AG08396 (cell line): ENCODE measurements at places on chromosomes 1 and 21.
A peak's percentile ranks its signal among the peaks of the same experiment; 100 is the strongest.

GRCh38 chr1:1164361-1164700, 9.3 kb upstream of the TTLL10 start:
- DNase-seq: no peak

GRCh38 chr1:38431535-38432376, 385.2 kb upstream of the POU3F1 start:
- DNase-seq: no peak

GRCh38 chr21:17585875-17586450, 26.7 kb downstream of the BTG3 start:
- DNase-seq: peak; percentile 17

DNA sequence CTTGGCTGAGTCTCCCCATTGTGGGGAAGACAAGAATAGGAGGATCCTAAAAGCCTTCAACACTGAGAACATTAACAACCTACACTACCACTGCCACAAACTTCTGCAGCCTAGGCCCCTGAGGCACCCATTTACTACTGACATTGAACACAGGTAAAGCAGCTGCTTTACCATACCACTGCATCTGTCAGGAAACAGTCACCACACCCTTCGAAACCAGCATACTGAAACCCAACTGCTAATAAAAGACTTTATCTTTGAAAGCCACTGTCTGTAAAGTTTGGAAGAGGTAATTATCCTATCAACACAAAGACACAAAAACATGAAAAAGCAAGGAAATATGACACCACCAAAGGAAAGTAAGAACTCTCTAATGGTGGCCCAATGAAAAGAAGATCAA, 7.4 kb downstream of the IFNAR1 start:
- DNase-seq: no peak

DNA sequence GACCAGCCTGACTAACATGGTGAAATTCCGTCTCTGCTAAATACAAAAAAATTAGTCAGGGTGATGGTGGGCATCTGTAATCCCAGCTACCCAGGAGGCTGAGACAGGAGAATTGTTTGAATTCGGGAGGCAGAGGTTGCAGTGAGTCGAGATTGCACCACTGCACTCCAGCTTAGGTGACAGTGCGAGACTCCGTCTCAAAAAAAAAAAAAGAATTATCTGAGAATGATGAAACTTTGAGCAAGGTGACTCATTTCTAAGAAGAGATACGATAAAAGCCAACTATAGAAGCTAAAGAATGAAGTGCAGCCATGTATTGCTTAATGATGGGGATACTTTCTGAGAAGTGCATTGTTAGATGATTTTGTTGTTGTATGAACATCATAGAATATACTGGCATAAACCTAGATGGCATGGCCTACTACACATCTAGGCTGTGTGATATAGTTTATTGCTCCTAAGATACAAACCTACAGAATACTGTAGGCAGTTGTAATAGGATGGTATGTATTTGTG, 64.7 kb downstream of the SNRPE start:
- no peak for DNase-seq

DNA sequence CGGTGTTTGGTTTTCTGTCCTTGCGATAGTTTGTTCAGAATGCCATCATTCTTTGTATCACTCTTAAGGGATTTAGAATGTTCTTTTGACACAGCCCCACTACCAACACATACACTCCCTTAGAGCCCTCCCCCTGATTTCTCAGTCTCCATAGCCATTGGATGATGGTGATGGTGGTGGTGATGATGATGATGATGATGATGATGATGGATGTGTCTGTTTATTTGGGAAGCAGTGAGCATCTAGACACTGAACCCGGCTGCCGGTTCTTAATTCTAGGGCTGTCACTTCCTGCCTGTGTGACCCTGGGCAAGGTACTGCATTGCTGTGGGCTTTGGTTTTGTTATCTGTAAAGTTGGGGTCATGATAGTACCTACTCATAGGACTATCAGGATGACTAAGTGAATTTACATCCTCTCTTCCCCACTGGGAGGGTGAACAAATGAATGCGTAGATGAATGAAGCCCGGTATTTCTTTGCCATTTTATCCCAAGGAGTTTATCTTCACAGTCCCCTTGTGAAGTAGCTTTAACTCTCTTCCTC, 100.7 kb downstream of the HUNK start:
- DNase-seq: no peak

DNA sequence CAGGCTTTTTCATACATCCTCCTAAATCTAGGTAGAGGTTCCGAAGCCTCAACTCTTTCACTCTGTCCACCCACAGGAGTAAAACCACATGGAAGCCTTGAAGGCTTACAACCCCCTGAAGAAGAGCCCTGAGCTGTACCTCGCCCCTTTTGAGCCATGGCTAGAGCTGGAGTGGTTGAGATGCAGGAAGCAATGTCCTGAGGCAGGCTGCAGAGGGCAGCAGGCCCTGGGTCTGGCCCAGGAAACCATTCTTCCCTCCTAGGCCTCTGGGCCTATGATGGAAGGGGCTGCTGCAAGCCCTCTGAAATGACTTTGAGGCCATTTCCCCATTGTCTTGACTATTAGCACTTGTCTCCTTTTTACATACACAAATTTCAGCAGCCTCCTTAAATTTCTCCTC, 1503.0 kb downstream of the KCNT2 start:
- no peak for DNase-seq
